ENCODE measurements at places on chromosomes 2 and 18. TPM values are rescaled to one million over a fixed set of nuclear protein-coding genes. Genes with fewer than 3 reads are reported as not detected.

HOXD3 gene
- not detected for total RNA-seq

HOXD11 gene
- total RNA-seq, result not detected

FOXI3 gene
- not detected for total RNA-seq

- no peak for DNase-seq
These were observed 23.3 kb downstream of the STAMBP start for GRCh38 chr2:73852020-73852419.

GRCh38 chr2:58202404-58202803 is 38.7 kb downstream of the FANCL start:
- no peak for DNase-seq

GRCh38 chr2:128793404-128793803 is 474.7 kb upstream of the HS6ST1 start:
- no peak for DNase-seq

DNA sequence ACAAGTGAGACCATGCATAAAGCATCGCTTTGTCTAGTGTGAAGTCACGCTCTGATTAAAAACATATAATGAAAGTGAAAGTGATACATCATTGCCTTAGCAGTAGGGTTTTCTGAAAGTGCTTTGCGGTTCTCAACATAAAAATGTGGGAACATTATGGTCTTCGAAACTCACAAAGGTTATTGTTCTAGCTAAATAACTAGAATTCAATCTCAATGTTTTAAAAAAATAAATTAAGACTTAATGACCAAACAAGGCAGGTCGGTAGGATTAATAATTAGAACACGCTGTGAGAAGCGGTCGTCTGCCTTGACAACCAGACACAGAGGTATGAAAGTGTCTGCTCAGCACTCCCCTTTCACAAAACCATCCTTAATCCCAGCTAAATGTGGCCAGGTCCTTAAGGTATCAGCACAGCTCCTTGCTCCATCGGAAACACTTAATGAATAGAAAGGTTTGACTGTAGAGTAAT is 42.2 kb downstream of the KLHL14 start:
- no peak for DNase-seq

STPG4 gene
- 0.52 TPM for total RNA-seq

DNA sequence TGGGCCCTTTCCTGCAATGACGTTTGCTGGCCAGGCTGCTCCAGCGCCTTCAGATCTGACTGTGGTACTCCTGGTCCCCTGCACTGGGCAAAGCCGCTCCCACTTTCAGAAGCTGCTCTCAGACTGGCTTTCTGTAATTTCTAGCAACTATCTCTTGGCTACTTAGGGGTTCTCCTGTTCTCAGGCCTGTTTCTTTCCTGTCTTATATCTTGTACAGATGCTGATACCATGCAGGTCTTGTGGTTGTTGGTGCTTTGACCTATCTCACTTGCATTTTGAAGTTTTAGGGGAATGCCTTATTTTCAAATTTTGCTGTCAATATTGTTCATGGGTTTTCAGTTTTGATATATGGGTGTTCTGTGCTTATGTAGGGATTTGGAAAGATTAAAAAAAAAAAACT is 145.8 kb downstream of the CLIP4 start:
- no peak for DNase-seq

DNA sequence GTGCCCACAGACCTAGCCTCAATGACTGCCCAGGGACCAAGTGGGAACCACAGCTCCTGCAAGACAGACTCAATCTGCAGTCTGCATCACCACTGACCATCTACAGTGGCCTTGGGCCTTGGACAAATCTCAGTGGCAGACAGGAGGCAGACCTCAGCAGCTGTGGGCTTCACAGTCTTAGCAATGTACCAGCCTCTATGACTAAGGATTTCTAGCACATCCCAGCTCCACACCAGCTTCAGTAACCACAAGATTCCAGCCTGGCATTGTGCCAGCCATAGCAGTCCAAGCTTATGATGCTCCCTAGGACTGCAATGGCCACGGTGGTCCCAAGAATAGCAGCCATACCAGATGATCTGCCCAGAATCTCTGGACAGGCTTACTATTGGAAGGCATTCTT is 19.6 kb upstream of the WDR75 start:
- no peak for DNase-seq

NT5C1B gene
- not detected for total RNA-seq

DNA sequence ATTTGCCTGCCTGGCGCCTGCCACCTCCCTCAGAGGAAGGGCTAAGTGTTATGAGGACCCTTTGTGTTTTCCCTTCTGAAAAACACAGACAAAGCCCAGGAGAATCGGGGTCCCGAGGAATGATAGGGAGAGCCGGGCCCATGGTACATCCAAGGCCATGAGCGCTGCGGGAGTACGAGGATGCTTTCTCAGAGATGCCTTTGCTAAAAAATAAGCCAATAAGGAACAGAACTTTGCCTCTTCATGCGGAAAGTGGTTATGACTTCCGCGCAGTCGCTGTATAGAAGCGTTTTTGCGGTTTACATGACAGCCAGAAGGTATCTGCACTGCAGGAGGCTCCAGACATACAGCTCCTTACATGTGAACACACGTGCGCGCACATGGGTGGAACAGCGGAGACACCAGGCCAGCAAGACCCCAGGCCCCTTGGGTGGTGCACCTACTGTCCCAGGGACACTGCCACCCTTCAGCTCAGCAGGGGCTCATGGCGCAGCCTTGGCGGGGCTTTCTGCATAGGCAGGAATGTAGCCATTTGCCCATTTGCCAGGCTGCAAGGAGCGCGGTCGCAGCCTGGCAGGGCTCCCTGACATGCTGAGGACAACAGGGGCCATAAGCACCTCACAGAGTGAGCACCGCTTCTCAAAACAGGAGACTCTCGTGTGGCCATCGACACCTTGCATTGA is 252.4 kb upstream of the SALL3 start:
- no peak for DNase-seq

DNA sequence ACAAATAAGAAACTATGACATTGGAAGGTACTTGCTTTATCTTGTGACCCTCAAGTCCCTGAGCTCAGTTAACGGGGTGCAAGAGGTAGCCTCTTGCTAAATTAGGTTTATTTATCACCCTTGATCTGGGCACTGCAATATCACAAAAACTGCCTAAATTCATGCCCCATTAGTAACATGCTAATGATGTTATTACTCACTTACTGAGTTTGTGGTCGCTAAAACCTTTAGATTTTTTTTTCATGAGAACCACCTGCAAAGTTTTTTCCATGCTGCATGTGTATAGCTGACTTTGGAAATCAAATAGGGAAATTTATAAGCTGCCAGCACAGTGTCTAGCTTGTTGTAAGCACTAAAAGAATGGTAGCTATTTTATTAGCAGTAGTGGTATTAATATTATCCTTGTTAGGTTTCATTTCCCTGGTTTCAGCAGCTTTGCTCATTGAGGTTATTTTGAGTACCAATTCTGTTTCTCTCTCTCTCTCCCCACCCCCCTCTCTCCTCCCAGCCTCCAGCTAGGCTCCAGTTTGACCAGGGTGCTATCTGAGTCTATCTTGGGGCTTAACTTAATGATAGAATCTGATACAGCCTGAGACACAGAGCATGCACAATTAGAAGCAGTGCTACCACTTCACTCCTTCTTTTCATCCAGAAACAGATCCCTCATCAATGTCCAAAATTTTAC is 88.7 kb upstream of the ATP8B1 start:
- no peak for DNase-seq

FLACC1 gene
- total RNA-seq, result 1.1 TPM
